Neural progenitor cell (in vitro differentiated cells): ENCODE measurements at places on chromosomes 16 and 17. TPM values are rescaled to one million over a fixed set of nuclear protein-coding genes. Genes with fewer than 3 reads are reported as not detected.

CDC42EP4 gene
- 10.8 and 28.9 TPM in 2 replicates for total RNA-seq

KRTAP2-2 gene
- total RNA-seq, result not detected in 2 replicates

KRTAP9-9 gene
- total RNA-seq, result not detected in 2 replicates

CCDC200 gene
- total RNA-seq, result not detected in 2 replicates

IL17C gene
- not detected in 2 replicates for total RNA-seq

CDC6 gene
- total RNA-seq, result 54.6 and 65.3 TPM in 2 replicates

DPEP2 gene
- total RNA-seq, result not detected in 2 replicates

ABCA6 gene
- not detected in 2 replicates for total RNA-seq

NOXO1 gene
- total RNA-seq, result not detected in 2 replicates

TLCD3B gene
- total RNA-seq, result 2.4 and 9.0 TPM in 2 replicates

GP1BA gene
- total RNA-seq, result not detected in 2 replicates

CACNA1G gene
- 1.6 and 4.9 TPM in 2 replicates for total RNA-seq

WNT9B gene
- total RNA-seq, result 0.12 TPM in 1 of 2 replicates, not detected in the other

GUCY2D gene
- 0.37 TPM in 1 of 2 replicates, not detected in the other for total RNA-seq

RGS11 gene
- total RNA-seq, result 0.52 and 0.96 TPM in 2 replicates

PYDC1 gene
- total RNA-seq, result not detected in 2 replicates

TANGO6 gene
- total RNA-seq, result 12.8 and 14.4 TPM in 2 replicates
